ENCODE measurements at places on chromosomes 13 and 19.

DNA sequence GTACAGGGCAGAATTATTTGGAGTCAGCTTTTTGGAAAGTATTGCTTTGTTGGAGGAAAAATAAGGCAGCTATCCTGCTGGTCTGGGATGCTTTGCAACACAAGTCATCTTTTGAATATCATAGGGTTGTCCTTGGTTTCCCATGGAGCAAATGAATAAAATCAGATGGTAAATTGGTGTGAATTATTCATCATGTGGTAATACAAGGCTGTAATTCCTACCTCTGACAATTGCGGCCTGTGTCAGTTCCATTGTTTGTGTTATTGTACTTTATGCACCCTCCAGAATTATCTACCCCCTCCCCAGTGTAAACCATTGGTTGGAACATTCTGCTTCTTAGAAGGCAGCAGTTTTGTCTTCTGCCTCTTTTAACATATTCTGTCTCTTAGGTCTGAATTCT, 46.2 kb downstream of the RNASEH2B start:
- H3K4me3 ChIP-seq = no peak overlapping the region
- no peak overlapping the region for H3K27ac ChIP-seq
- H3K27me3 ChIP-seq = no peaks in the 10 kb centered on the region

DNA sequence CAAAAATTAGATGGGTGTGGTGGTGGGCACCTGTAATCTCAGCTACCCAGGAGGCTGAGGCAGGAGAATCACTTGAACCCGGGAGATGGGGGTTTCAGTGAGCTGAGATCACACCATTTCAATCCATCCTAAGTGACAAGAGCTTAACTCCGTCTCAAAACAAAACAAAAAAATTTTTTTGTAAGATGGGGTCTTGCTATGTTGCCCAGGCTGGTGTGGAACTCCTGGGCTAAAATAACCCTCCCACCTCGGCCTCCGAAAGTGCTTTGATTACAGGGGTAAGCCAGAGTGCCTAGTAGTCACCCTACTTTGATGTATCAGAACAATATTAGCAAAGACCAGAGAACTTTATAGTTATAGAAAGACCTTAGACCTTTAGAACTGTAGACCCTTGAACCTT, 7.9 kb downstream of the SPTBN4 start:
- no peaks in the 10 kb centered on the region for H3K36me3 ChIP-seq
- H3K4me3 ChIP-seq = no peak overlapping the region
- H3K4me1 ChIP-seq = no peaks in the 10 kb centered on the region
- no peak overlapping the region for H3K27ac ChIP-seq
- no peaks in the 10 kb centered on the region for H3K27me3 ChIP-seq

DNA sequence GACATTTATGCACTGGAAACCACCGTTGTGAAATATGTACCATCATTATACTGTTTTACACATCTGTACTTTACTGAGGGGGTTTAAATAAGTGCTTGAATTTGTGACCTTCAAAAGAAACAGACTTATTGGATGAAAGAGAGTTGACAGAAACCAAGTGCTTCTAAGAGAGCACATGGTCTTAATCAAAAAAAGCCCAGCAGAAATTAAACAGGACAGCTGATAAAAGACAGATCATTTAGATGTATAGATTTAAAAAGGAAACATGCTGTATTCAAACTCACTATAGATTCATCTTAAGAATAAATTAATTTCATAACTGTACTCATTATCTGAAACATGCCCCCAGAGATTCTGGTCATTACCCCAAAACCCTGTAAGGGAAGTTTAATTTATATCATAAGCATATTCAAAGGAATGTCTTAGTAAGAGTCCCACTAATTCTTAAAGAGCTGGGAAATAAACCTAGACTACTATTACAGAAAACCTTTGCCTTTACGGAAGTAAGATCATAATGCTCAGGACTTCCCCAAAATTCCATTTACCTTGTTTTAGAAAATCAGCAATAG, 421.8 kb downstream of the DCT start:
- H3K27ac ChIP-seq = no peak overlapping the region
- no peaks in the 10 kb centered on the region for H3K4me1 ChIP-seq
- H3K4me3 ChIP-seq = no peak overlapping the region
- H3K27me3 ChIP-seq = no peaks in the 10 kb centered on the region
- no peak for DNase-seq

- H3K27ac ChIP-seq = peak overlapping the region; percentile 89
- H3K4me1 ChIP-seq = peaks cover 56% of the 10 kb centered on the region
- no peaks in the 10 kb centered on the region for H3K36me3 ChIP-seq
- peak overlapping the region; percentile 90 for H3K4me3 ChIP-seq
- DNase-seq = peak; percentile 62
Measured at GRCh38 chr19:1206864-1207450, 1.4 kb downstream of the STK11 start.

- peak overlapping the region; percentile 72 for H3K4me3 ChIP-seq
- DNase-seq = no peak
- no peaks in the 10 kb centered on the region for H3K27me3 ChIP-seq
Measured at GRCh38 chr19:47512183-47512947, 2.5 kb downstream of the NAPA start.

- no peaks in the 10 kb centered on the region for H3K36me3 ChIP-seq
- H3K4me1 ChIP-seq = no peaks in the 10 kb centered on the region
- peaks cover 5% of the 10 kb centered on the region for H3K27me3 ChIP-seq
- DNase-seq = no peak
Measured at GRCh38 chr13:26813980-26814348, 53.4 kb upstream of the GPR12 start.

DNA sequence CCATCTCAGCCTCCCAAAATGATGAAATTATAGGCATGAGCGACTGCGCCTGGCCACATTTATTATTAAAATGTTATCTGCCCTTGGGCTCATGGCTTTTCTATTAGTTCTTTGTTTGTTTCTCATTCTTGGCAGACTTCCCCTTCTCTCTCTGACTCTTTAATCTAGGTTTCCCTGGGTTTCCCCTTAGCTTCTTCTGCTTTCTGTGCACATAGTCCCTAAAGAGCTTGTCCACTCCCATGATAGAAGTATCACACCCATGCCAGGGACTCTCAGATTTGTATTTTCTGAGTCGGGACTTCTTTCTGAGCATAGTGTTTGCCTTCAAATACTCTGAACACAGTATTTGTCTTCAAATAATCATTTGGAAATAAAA, 38.6 kb upstream of the ITM2B start:
- no peaks in the 10 kb centered on the region for H3K27me3 ChIP-seq
- no peaks in the 10 kb centered on the region for H3K36me3 ChIP-seq
- H3K27ac ChIP-seq = no peak overlapping the region

- no peaks in the 10 kb centered on the region for H3K36me3 ChIP-seq
- no peaks in the 10 kb centered on the region for H3K4me1 ChIP-seq
- no peaks in the 10 kb centered on the region for H3K27me3 ChIP-seq
- no peak for DNase-seq
- no peak overlapping the region for H3K27ac ChIP-seq
Measured at GRCh38 chr13:43266936-43267615, 243.7 kb downstream of the DNAJC15 start.

- H3K4me3 ChIP-seq = no peak overlapping the region
- H3K27me3 ChIP-seq = no peaks in the 10 kb centered on the region
- H3K4me1 ChIP-seq = no peaks in the 10 kb centered on the region
- H3K27ac ChIP-seq = no peak overlapping the region
Measured at GRCh38 chr13:91776611-91777193, 378.3 kb downstream of the GPC5 start.

GRCh38 chr19:10546817-10547216, 3.1 kb downstream of the ATG4D start:
- no peak overlapping the region for H3K27ac ChIP-seq
- no peak overlapping the region for H3K4me3 ChIP-seq
- no peaks in the 10 kb centered on the region for H3K27me3 ChIP-seq
- DNase-seq = no peak
- peaks cover 28% of the 10 kb centered on the region for H3K36me3 ChIP-seq

DNA sequence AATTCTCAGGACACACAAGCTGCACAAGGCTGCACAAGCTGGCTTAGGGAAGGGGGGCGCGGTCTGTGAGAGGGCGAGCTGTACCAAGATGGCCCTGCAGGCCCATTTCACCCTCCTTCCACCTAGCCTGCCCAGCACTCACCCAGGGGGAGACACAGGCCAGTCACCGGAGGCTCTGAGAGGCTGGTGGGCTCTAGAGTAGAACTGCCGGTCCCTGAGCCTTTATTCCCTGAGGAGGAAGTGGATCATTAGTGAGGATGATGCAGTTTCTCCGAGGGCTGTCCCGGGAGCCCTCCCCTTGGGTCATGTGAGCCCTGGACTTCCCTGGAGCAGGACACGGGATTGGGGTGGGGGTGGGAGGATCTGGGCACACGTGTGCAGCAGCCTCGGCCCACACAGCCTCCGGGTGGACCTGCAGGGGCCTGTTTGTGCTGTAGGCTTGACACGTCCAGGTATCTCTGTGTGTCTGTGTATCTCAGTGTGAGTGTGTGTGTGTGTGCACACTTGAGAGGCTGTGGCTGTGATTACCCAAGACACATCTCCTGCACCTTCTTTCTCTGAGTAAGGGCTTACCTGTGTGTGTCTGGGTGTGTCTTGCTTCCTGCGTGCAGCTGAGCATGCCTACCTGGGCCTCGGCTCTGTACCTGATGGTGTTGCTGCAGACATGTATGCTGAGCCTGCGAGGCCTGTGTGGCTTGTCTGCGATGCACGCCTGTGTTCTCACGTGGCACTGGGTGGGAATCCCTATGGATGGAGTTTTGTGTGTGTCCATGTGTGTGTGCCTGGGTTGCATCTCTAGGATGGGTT, at the start of gene ACP5:
Gene ACP5, minus strand, starts transcription at position 195 of the 807 bp plus-strand sequence. CDS start 328 bp downstream, outside the sequence.
- DNase-seq = no peak
- H3K27ac ChIP-seq = no peak within 1 kb of the TSS
- H3K4me3 ChIP-seq = no peak within 1 kb of the TSS
- H3K27me3 ChIP-seq = no peaks in the 10 kb centered on the region
- no peaks in the 10 kb centered on the region for H3K36me3 ChIP-seq
- H3K4me1 ChIP-seq = peaks cover 3% of the 10 kb centered on the region

DNA sequence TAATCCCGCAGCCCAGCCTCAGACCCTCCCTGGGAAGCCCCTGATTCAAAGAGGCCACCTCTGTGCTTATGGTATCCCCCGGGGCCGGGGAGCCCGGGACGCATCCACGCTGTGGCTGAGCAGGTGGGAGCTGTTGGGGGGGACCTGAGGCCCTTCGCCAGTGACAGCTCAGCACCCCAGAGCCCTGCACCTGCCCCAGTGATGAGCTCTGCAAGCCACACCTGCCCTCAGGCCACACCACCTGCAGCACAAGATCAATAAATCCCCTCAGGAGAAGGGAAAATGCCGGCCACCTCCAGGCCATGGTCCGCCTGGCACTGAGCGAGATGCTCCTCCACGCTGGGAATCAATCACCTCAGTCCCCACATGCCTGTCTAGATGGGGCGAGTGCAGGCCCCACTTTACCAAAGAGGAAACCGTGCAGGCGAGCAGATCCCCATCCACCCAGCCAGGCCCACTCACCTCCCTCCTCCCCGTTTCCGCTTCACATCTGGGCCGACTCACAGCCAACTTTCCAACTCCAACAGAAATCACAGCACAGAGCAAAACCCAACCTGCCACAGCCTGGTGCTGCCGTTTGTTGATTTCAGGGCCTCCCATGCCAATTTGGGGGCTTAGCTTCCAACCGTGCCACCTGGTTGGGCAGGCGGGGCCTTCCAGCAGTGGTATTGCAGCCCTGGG, 12.8 kb downstream of the MOB3A start:
- no peak for DNase-seq
- H3K4me3 ChIP-seq = no peak overlapping the region

DNA sequence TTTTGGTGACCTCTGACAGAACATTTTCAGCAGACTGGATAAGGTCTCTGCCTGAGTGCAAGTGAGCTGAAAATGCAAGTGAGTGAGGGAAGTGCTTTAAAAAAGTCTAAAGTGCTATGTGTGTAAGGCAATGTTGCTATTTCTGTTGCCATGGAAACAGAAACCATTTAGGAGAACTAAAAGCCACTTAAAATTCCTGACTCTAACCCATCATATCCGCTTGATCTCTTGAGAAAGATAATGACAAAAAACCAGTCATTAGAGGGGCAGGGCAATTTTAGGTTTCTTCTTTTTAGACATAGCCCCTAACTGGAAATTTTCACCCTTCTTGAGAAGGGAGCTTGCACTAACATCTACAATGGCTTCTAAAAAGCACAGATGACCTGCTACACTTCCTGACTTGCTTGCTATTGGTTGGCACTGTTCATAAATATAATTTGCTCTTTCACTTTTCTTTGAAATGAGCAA, at the start of gene CYSLTR2:
Gene CYSLTR2, plus strand, starts transcription at position 458 of the 468 bp plus-strand sequence. CDS start 52,889 bp downstream, outside the sequence.
- H3K36me3 ChIP-seq = no peaks in the 10 kb centered on the region
- H3K4me3 ChIP-seq = no peak within 1 kb of the TSS
- H3K27ac ChIP-seq = no peak within 1 kb of the TSS
- peaks cover 4% of the 10 kb centered on the region for H3K4me1 ChIP-seq
- no peak for DNase-seq
